Fibroblast of the aortic adventitia (primary cell): ENCODE measurements at places on chromosomes 3 and 15.
A peak's percentile ranks its signal among the peaks of the same experiment; 100 is the strongest.

GRCh38 chr3:172329070-172329469 is 119.2 kb downstream of the GHSR start:
- DNase-seq, result no peak

DNA sequence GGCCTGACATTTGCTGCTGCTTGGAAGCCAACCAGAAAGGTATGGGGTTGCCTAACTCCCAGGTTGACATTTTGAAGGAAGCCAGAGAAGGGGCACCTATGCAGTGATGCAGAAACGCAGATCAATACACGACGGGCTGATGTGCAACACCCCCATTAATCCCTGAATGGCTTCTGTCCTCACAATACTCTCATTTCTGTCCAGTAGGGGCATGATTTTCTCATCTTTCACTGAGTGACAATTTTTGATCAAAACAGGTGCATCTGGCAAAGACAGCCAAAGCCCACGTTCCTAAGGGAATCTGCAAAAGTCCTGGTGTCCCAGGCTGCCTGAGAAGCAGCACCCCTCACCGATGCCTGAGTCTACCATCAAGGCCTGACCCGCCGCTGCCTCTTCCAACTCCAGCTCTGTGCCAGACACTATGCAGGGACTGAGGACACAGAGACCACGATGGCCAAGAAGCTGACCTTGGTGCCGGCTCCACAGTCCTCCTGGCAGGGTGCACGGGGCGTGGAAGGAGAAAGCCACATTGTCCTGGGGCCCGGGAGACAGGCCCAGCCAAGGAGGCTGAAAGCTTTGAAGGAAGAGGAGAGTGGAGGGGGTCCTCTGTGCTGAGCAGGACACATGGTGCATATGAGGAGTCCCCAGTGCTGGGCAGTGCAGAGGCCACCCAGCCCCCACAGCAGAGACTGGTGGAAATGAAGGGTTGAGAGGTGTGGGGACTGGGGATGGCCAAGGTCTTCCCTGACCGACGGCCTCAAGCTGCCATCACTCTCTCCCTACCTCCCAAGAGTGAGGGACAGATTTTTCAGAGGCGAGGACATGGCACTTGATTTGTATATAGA is 159.6 kb downstream of the NUP210 start:
- DNase-seq, result no peak

- no peak for DNase-seq
Measured at GRCh38 chr15:84816694-84817465, at the start of gene ALPK3. Gene ALPK3, plus strand, starts transcription at chr15:84817356. Its CDS starts 97 bp downstream, at chr15:84817453.

- DNase-seq, result peak; percentile 100
Measured at GRCh38 chr3:120094776-120095225, 554 bp upstream of the GSK3B start.

GRCh38 chr15:43749690-43750345 is 3.6 kb downstream of the PDIA3 start:
- peak; percentile 27 for DNase-seq

DNA sequence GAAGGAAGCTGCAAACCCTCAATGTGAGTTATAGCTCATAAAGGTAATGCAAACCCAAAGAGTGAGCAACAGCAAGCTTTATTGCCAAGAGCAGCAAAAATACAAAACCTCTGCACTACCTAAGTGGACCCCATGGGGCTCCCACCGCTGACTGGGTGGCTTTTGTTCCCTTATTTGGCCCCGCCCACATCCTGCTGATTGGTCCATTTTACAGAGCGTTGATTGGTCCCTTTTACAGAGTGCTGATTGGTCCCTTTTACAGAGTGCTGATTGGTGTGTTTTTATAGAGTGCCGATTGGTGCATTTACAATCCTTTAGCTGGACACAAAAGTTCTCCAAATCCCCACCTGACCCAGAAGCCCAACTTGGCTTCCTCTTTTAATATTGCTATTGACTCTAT is 154.5 kb upstream of the NSMCE3 start:
- no peak for DNase-seq

- peak; percentile 2 for DNase-seq
Measured at GRCh38 chr15:91142106-91142744, 42.2 kb downstream of the SV2B start.

DNA sequence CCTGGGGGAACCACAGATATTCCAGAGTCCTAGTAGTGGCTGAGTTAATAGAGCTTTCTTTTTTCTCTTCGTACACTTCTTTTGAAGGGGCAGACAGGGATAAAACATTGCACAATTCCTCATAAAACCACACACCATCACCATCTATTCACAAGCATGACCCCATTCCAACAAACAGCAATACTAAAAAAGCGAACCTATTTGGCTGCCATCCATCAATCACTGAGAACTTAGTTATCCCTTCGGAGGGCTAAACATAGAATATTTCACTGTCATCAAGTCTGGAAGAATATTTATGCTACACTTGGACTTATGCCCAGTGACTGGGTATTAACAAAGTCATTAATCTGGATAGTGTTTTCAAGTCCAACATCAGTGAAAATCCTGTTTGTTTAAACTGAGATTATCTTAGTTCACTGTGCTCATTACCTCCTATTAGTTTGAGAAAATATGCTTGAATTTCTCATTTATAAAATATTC is 80.3 kb upstream of the PRTG start:
- peak; percentile 93 for DNase-seq

DNA sequence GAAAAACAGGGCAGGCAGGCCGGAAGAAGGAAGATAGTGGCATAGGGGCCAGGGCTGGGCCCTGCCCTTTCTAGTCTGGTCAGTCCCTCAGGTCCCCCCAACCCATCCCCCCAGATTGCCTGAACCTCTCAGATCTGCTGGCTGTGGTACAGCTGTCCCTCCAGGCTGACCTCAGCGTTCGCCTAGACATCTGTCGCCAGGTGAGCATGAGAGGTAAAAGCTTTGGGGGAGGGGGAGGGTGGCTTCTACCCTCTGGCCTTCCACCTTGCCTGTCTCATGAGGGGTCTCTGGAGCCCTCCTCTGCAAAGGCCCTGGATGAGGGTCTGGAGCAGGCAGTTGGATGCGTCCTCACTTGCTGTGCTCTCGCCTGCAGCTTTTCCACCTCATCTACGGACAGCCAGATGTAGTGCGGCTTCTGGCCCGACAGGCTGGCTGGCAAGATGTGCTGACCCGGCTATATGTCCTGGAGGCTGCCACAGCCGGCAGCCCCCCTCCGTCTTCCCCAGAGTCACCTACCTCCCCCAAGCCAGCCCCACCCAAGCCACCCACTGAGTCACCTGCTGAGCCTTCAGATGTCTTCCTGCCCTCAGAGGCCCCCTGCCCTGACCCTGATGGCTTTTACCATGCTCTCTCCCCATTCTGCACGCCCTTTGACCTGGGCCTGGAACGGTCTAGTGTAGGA is 20.2 kb downstream of the NBEAL2 start:
- DNase-seq, result no peak

GRCh38 chr3:142287866-142288638 is 62.7 kb upstream of the GK5 start:
- no peak for DNase-seq

GRCh38 chr3:118675305-118675704 is 359.3 kb downstream of the IGSF11 start:
- DNase-seq, result no peak

- DNase-seq, result no peak
Measured at GRCh38 chr15:93182703-93183205, 93.7 kb upstream of the RGMA start.

DNA sequence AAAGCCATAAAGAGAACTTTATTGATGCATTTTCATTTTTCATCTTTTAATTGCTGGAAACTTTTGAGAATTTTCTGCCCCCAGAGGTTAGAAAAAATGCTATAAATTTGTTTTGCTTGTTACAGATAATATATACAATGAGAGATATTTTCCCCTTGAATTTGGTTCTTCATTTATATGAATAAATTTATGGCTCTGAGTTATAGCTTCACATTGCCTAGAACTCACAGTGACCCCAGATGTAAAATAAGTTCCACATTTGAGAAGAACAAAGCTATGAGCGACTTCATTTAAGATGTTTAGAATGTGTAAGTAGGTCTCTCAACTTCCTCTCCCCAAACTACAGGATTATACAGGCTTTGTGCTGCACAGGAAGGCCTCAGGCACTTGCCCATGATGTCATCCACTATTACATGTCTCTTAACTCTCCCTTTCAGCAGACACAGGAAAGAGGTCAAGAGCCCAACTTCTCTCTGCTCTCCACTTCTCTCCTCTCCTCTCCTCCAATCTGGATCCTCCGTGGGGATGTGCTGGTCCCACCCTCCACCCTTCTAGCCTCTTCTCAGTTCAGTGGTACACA is 92.8 kb downstream of the DUT start:
- no peak for DNase-seq

DNA sequence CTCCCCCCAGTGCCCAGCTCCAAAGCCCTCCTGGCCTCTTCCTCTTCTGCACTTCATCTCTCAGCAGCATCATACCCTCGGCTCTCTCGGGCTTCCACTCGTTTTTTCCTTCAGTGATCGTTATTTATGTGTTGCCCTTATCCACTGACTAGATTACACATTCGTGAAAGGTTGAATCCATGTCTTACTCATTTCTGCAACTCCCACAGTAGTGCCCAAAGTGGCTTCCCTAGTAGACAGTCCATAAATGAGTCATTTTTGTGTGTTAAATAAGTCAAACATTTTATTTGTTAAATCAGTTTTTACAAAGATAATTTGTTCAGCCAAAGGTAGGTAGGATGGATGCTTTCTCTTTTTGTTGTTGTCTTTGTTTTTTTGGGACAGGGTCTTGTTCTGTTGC is 87.4 kb downstream of the CRTC3 start:
- no peak for DNase-seq

DNA sequence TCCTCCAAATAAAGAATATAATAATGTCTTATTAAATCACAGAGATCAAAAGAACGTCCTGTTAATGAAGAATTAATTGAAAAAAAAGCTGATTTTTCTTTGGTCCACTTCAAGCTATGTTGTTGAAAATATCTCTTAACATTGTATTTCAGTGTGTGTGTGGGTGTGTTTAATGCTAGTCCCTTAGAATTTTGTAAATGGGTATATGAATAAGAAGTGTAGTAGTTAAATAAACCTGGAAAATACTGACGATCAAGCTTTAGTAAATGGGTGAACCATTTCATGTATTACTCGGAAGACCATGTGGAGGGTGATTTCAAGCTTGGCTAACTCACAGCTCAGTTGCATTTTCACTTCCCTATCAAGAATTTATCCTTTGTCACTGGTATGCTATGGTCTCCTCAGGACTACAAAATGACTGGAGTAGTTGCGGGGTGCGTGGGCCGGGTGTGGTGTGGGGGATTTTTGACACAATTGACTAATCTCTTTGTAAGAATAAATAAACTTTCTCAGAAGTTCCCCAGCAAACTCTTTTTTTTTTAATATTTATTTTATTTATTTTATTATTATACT is 586.4 kb downstream of the GRM7 start:
- DNase-seq, result no peak

DNA sequence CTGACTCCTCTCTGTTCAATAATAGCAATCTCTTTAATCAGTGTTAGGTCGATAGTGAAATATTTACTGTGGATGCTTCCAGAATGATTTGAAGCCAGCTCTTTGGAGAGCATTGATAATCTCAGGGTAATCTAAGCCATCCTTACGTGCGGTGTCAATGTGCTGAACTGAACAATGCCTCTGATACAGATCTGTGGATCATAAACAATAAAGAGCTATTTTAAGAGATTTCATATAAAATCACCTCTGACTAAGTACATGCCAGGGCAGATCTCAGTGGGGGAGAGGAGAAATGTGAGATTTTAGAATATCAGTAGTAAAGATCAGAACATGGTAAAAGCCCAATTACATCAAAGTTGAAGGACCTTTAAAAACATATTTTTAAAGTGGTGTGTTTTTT is 319.3 kb upstream of the GBE1 start:
- peak; percentile 25 for DNase-seq

- DNase-seq, result no peak
Measured at GRCh38 chr3:161103776-161104385, 1.3 kb downstream of the B3GALNT1 start.

- no peak for DNase-seq
Measured at GRCh38 chr3:177035676-177036075, 161.6 kb downstream of the TBL1XR1 start.

DNA sequence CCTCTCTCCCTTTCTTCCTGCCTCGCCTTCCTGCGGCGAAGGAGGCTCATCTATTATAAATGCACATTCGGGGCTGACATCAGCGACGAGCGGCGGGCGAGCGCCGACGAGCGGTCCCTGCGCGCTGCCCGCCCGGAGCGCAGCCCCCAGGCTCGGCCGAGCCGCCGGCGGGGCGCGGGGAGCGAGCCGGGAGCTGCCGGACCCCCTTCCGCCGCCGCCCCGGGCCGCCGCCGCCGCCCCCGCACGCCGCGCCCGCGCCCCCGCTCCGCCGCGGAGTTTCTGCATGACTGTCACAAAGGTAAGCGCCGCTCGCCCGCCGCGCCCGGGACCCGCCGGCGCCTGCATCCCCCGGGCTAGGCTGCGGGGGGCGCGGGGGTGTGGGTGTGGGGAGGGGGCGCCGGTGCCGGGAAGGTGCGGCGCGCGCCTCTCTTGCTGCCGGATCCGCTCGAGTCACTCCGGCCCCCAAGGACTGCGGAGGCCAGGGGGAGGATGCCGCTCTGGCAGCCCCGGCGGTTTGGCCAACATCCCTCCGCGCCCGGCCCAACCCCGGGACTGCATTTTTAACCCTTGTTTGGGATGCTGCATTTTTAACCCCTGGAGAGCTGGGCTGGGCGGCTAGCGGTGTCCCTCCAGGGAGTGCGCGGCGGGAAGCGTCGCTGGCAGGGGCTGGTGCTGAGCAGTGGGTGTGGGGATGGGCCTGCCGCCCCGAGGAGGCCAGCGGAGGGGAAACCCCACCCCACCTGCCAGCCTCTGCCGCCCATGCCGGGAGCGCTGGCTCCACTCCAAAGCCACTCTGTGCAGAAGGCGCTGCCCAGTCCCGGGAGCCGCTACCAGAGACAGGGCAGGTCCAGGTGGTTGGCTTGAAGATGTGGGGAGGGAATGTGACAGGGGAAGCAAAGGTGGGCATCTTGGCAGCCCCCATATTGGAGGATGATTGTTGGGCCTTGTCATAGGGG is at the start of gene CORO2B:
Gene CORO2B, plus strand, starts transcription at position 14 of the 956 bp plus-strand sequence. Its CDS starts 270 bp downstream, at position 284.
- peak; percentile 35 for DNase-seq

GRCh38 chr3:196344663-196345062 is 6.5 kb upstream of the TM4SF19 start:
- no peak for DNase-seq

DNA sequence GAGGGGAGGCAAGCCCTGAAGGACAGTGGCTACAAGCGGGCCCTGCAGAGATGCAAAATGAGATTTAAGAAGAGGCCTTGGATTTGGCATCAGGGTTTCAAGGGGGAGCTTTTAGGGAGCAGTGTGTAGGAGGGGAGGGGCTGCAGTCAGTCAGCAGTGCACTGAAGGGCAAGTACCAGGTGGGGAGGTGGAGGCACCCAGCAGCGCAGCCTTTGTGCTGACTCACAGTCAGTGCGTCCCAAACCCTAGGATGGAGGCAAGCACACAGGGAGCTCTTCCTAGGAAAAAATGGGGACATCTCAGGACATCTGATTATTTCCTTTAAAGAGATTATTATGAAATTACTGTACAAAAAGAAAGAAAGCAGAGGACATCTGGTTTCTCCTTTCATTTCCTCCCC is 80.0 kb downstream of the AAGAB start:
- DNase-seq, result no peak

GRCh38 chr3:82081351-82081750 is 319.9 kb upstream of the GBE1 start:
- no peak for DNase-seq

- no peak for DNase-seq
Measured at GRCh38 chr15:25677719-25678499, 185.2 kb downstream of the ATP10A start.
